ENCODE measurements at places on chromosomes 7 and 10.

DNA sequence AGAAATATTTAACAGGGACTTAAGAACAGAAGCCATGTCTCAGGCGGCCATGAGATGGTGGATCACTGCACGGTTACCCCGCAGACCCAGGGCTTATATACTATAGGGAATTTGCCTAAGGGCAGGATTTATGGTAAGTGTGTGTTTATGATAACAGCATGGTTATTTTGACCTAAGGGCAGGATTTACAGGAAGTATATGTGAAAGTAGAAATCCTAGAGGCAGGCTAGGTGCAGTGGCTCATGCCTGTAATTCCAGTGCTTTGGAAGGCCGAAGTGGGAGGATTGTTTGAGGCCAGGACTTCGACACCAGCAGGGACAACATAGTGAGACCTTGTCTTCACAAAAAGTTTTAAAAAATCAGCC, 43.0 kb upstream of the ZNF438 start:
- no peak for DNase-seq

GRCh38 chr7:17623546-17624185, 316.6 kb downstream of the SNX13 start:
- no peak for DNase-seq

- no peak for DNase-seq
Observed at GRCh38 chr7:158275711-158276413, 311.8 kb downstream of the PTPRN2 start.

DNA sequence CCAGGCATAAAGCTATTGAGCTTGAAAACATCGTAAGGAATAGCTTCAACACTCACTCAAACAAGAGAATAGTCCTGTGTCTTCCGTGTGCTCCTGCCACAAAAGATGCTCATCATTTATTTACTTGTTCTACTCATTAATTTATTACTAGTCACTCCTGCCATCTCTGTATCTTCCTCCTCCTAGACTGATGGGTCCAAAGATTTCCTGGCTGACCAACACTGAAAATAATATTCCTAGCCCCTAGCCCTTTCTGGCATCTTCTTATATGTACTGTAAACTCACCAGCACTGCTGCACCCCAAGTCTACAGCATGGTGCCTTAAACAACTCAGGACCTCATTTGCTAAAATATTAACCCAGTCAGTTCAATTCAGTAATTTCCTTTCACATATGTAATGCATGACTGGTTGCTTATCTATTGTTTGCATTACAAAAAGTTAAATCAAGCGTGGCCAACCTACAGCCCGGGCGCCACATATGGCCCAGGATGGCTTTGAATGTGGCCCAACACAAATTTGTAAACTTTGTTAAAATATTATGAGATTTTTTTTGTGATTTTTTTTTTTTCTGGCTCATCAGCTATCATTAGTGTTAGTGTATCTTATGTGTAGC, 86.7 kb upstream of the GSDME start:
- DNase-seq = no peak

- DNase-seq = peak; percentile 27
Observed at GRCh38 chr10:48672596-48673265, 11.9 kb upstream of the WDFY4 start.

DNA sequence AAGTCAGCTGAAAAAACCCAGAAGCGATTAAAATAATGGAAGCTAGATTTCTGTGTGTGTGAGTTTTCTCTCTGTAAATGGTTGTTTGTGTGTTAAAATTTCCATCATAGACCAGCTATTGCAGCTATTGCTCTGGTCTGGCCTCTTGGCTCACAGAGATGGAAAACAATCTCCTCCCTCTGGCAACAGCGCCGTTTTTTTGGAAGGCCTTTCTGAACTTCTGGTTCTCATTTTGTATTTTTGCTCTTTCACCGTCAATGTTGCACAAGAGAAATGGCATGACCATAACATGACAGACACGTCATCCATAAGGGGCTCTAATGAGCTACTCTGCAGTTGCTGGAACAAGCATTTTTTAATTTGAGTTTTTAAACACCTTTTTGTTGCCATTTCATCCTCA, 91.0 kb downstream of the CUBN start:
- DNase-seq = no peak

DNA sequence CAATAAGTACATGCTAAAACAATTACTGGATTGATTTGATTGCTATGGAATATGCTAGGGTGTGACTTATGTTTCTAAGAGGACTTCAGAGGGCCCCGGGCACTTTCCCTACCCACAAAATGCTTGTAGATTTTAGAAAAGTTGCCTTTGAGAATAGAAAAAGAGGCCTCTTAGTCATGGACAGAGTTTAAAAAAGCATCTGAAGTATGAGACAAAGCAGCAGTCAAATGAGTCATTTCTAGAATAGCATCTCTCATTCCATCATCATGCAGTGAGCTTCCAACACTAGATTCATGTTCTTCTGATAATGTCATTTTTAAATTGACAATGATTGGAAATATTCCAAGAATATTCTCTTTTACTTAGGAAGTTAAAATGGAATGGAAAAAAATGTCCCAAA, 675.1 kb upstream of the PCDH15 start:
- DNase-seq = no peak

DNA sequence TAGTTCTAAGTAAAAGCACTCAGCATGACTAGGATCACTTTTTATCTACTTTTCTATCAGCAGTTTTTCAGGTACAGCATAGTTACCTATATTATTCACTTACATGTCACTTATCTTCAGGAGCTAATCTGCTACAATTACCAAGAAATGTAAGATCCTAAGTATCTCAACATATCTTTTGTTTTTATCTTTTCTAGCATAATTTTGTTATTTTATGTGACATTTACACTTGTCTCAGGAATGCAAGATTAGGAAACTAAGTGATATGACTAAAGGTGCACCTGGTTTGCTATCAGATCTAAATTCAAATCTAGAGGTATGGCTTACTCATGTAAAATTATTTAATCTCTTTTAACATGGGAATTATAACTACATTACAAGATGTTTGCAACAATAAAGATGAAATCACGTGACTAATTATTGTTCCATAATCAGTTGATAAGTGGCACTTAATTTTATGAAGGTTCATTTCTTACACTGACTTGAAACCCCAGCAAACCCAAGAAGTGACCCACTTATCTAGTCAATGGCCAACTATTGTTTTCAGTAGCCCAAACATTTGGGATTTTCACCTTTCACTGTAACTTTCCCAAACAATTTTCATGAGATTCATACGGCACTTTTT, 390.3 kb upstream of the PCDH15 start:
- DNase-seq = no peak

DNA sequence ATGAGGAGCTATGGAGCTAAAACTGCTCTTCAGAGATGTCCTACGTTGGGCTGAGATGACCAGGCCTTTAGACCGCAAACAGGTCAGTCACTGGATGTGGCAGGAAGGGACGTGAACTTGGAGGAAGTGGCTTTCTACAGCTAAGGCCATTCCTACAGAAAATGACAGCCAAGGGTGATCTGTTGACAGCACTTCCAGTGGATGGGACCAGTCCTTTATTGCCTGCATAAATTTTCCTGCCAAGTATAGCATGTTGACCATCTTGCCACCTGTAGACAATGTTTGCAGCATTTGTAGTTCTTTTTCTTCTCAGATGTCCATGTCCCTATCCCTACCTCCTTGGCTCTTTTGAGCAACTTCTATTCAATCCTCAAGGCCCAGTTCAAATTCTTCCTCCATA, 3.4 kb downstream of the LIPM start:
- no peak for DNase-seq

Data from CD4-positive, alpha-beta T cell treated with Interleukin-1 beta for 1 hour (primary cell).